ENCODE measurements at places on chromosomes 3 and 15.
A peak's percentile ranks its signal among the peaks of the same experiment; 100 is the strongest.

GRCh38 chr15:72967397-72967796 lies 84.9 kb upstream of the NEO1 start:
- DNase-seq, result no peak

DNA sequence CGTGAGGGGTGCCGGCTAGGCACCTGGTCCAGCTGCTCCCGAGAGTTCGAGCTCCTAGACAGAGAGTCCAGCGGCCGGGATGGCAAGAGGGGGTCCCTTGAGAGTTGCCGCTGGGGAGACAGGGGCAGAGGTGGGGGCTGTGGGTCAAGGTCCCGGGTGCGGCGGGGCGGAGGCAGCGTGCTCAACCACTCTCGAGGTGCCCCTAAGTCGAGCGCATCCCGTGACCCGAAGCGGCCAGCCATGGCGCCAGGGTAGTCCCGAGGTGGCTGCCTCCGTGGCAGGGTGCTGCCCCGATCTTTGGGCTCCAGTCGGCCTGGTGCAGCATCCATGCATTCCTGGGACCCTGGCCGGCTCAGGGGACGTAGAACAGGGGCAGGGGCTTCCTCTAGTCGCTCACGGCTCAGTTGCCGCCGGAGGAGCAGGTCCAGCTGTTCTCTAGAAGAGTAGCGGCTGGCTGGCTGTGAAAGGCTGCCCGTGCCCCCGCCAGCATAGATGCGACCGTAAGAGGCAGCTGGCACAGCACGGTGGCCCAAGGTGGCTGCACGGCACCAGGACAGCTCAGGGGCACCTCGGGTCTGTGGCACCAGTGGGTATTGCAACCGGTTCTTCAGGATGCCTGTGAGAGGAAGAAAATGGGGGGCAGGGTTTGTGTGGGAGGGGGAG lies 4.8 kb upstream of the SLC26A6 start:
- no peak for DNase-seq

DNA sequence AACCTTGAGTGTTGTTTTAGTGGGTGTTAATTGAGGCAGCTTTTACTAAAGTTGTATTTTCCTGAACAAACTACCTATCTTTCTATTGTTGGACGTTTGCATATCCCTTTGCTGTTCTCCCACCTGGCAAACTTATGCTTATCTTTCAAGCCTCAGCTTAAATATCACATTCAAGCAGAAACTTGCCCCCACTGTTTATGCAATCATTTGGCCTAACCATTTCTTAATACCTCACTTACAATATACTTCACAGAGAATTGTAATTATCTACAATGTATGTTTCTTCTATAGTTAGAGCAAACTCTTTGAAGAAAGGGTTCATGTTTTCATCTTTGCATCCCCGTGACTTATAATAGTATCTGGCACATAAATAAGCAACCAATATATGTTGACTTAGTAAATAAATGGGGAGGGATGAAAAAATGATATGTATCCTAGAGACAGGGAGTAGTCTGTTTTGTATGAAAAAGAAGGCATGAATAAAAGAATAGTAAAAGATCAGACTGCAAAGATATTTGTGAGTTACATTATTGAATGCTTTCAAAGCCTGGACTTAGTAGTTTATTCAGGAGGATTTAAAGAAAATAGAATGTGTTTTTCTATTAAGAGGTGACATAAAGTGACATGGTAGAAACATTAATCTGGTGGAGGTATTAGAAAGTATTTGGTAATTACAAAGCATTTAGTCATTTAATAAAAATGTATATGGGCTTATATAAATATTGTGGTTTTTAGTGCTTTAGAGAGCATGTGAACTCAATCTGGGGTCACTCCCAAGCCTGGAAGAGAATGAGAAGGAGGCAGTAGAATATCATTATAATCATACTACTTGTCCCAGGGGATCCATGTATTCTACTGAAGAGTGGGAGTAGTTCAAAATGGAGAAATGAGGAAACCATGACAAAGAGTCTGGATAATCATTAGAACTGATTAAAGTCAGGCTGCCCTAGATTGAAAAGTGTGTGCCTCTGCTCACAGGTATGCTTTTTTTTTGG lies 60.0 kb upstream of the DCBLD2 start:
- DNase-seq, result no peak

GRCh38 chr3:188534633-188535032 lies 380.7 kb downstream of the LPP start:
- DNase-seq, result no peak

GRCh38 chr3:157375342-157375986 lies 61.2 kb upstream of the PTX3 start:
- no peak for DNase-seq

DNA sequence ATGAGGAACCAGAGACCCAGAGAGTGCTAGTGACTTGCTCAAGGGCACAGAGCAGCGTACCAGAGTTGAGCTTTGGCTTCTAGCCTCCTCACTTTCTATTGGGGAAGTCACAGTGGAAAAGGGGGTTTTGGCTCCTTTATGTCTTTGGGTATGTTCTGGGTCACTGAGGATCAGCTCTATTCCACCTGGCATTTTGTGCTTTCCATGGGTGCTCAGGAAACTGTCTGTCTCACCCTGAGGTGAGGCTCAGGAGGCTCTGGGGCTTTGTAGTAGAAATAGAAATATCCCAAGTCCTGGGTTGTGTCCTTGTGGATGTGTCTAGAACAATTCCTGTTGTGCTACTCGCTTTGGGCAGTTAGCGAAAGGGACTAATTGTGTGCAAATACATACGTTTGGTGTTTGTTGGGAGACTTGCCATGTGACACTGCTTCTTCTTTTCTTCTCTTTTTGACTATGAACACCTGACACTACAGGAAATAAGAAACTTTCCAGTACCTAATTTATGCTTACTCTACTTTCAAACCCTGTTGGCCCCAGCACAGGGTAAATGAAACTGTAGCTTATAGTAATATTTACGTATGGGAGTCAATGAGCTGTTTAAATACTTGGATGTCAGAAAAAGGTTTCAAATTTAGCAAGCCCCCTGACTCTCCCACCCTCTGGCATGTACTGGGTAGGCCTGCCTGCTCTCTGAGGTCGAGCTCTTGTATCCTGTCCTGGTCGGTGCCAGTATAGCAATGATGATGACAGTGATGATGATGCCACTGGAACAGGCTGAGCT lies 35.6 kb downstream of the SMAD3 start:
- no peak for DNase-seq

- DNase-seq, result no peak
Observed at GRCh38 chr3:37833302-37834186, 28.1 kb upstream of the CTDSPL start.

DNA sequence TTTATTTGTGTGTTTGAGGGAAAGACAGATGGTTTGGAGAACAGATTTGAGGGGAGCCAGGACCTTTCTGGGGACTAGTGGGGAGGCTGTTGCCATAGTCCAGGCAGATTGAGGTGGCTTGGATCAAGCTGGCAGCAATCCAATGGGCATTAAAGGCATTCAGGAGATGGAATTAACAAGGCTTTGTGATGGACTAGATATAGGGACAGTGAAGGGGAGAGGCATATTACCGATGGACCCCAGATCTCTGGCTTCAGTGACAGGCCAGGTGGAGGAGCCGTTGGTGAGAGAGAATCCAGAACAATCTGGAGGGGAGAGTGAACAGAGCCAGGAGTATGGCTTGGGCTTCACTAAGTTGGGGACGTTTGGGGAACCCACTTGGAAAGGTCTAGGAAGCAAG lies 124.8 kb downstream of the EEFSEC start:
- peak; percentile 29 for DNase-seq

GRCh38 chr15:88710027-88710715 lies 71.4 kb downstream of the ISG20 start:
- peak; percentile 56 for DNase-seq

- no peak for DNase-seq
Observed at GRCh38 chr3:118955914-118956556, 78.6 kb downstream of the IGSF11 start.

DNA sequence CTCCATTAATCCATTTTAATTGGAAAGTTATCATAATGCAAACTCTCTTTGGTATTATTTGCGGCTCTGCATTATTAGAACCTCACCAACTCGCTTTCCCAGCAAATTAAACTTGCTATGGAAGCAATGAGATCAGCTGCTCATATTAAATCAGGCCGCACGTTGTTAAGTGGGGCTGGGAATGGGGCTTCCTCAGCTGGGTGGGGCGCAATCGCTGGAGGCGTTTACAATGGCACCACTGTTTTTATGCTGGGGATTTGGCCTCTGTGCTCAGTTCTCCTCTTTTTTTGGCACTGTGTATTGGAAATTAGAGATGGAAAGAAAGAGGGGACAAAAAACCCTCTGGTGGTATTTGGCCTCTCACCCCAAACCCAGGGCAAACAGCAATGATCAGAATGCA lies 72.2 kb downstream of the RPLP1 start:
- DNase-seq, result no peak

- DNase-seq, result no peak
Observed at GRCh38 chr15:81001152-81002008, 657 bp downstream of the TLNRD1 start.

- DNase-seq, result no peak
Observed at GRCh38 chr3:42901073-42901415, 4.9 kb upstream of the ZNF662 start.

DNA sequence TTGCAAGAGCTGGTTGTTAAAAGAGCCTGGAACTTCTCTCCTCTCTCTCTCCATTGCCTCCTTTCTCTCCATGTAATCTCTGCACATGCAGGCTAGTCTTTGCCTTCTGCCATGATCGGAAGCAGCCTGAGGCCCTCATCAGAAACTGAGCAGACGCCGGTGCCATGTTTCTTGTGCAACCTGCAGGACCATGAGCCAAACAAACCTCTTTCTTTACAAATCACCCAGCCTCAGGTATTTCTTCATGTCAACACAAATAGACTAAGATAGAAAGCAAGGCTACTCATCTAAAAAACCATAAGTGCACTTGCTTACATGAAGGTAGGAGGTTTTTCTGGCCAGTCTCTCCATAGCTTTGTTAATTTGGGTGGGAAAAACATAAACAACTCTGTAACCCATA lies 8.7 kb downstream of the PDZRN3 start:
- DNase-seq, result no peak

DNA sequence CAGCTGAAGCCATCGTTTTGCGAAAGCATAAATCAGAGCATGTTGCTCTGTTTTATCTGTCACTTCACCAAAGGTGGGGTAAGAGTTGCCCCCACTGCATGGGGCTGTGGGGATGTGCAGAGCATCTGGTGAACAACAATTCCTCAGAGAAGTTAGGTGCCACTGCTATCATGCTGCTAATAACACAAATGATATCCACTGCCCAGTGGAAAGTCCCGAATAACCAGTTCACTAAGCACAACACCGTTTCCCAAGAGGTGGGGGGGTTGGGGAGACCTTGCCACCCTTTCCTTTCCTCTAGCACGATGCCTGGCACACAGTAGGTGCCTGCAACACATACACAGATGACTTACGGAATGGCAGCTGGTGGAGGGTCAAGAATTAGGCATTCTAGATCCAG lies 38.6 kb downstream of the FAM3D start:
- no peak for DNase-seq

GRCh38 chr3:11631820-11632219 lies 11.9 kb downstream of the VGLL4 start:
- DNase-seq, result no peak

- DNase-seq, result no peak
Observed at GRCh38 chr15:98776607-98777281, 128.4 kb downstream of the IGF1R start.
